ENCODE measurements at places on chromosomes 3 and 15.

- no peak for DNase-seq
These were observed 13.2 kb upstream of the SPG11 start for GRCh38 chr15:44676676-44677075.

- DNase-seq: no peak
These were observed 85.2 kb upstream of the OXTR start for GRCh38 chr3:8854656-8855055.

GRCh38 chr3:189907803-189908202, 212.9 kb downstream of the P3H2 start:
- DNase-seq: no peak

DNA sequence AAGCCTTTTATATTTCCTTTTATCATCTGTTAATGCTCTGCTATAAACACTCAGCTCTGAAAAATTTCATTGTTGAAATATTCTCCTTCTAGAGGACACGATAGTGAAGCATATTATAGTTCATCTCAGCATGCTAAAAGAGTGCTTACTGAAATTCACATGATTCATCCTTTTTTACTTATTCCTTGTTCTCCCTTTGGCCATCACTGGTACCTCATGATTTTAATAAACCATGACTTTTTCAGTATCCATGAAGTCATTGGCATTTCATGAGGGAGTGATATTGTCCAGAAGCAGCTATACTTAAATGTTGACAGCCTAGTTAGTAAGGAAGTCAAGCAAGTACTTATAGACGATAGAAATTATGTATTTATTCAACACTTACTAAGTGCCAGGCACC, 112.7 kb downstream of the PROS1 start:
- no peak for DNase-seq

DNA sequence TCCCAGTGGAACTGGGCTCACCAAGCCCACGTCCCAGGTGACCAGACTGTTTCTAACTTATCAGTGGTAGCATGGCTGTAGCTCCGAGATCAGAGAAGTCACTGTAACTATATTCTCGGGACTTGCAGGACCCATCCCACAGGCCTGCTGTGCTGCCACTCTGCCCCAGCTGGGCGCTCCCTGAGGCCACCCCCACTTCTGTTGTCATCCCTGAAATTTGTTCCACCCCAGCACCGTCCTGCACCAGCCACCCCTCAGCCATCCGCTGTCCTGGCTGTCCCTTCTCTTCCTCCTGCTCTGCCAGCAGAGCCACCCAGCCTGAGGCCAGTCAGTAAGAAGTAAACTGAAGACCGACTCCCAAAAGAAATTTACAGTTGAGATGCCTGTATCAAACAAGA, 33.0 kb upstream of the VILL start:
- DNase-seq: no peak
